ENCODE measurements at places on chromosomes 2 and 18.

DNA sequence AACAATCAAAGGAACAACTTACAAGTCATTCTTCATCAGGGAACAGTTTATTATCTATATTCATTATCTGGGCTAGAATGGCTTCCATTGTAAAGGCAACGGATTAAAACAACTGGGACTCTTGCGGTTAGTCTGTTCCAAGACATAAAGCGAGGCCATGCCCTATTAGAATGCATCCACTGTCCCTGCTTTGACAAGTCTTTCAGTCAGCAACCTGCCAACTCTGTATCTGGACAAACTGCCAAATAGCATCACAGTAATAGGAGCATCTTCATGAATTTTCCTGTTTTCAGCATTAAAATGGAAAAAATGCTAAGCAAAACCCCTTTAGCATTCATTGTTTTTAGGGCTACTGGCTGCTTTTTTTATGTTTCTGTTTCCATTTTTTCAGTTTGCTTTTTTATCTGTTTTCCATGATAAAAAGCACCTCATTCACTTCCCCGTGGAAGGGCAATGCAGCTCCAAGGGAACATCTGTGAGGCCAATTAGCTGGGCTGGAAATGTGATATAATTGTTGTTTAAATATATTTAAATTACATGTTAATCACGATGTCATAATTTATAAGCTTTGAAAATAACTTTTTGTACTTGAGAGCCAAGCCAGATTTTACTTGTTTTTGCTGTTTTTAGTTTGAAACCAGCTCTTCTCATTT, 834.3 kb downstream of the CPS1 start:
- DNase-seq, result no peak

DNA sequence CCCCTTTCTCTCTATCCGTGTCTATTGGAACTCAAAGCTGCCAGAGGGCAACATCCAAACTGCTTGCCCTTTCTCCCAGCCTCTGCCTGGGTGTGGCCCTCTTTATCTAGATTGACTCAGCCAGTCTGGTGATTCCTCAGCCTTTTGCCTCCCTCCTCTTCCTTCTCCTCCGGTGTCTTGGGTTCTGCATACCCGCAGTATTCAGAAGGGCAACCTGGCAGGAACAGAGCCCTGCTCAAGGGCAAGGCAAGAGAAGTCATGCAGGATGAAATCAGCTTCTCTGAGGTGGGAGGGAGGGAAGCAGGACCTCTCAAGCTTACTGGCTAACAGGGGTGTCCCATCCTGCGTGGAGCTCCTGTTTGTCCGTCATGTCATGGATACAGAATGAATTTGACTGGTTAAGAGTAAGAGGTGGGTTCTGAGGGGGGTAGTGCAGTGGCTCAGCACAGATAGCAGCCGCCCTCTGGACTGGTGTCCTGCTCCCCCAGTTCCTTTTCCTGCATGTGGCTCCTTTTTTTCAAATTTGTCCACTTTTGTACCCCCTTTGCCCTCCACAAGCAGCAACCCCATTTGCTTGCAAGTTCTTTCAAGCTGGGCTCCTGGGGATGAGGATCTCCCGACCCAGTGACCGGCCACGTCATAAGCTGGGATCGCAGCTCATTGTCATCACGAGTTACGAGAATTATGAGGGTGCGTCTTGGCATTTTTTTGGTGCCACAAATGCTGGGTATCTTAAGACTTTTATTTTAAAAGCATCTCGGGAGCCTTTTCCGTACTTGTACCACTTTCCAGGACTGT, 154.1 kb downstream of the FHOD3 start:
- no peak for DNase-seq

GRCh38 chr18:24801001-24801400, 340.6 kb downstream of the HRH4 start:
- DNase-seq, result no peak

GRCh38 chr2:73337828-73338227, 44.5 kb upstream of the EGR4 start:
- DNase-seq, result no peak

DNA sequence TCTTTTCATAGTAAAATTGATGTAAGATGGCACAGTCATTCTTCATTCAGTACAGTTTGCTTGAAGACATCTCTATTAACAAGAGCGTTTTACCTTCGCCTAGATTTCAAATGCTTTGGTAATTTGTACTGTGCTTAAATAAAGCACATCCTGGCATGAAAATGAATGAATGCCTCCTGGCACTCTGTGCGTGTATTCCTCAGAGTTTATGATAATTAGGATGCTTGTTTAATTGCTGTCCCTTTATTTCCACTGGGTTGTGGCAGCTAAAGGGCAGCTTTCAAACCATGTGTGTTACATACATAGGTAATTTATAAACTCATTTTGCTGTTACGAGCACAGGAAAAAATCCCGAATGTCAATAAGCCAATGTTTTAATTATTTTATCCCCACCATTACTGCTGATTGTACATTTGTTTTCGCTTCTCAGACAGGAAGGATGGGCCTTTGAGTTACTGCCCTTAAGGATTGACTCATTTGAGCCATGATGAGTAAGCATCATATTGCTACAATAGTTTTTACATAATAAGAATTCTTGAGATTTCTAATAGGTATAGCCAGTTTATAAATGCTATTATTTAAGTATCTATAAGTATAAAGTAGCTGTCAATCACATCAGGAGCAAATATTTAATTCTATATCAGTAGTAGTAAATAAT, 516.5 kb downstream of the XIRP2 start:
- DNase-seq, result no peak

GRCh38 chr18:49754866-49755265, 58.5 kb downstream of the ACAA2 start:
- DNase-seq, result no peak

- no peak for DNase-seq
Observed at GRCh38 chr2:33058716-33059470, 112.1 kb downstream of the LTBP1 start.

DNA sequence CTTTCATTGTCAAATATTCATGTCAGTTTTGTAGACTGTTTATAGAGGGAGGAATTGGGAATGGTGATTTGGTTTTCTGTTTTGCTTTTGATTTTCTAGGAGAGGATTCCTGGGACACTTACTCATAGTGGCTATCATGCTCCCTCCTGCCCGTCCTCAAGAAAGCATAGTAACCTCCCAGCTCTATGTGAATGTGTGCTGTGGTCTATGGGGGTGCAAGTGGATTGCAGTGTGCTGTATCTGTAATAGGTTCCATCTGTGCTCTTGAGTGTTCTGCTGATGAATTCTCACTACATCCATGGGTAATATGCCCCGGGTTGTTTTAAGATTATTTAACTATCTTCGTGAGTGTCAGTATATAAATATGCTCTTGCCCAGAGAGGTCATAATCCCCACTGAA, 811.3 kb downstream of the CNTNAP5 start:
- DNase-seq, result no peak

DNA sequence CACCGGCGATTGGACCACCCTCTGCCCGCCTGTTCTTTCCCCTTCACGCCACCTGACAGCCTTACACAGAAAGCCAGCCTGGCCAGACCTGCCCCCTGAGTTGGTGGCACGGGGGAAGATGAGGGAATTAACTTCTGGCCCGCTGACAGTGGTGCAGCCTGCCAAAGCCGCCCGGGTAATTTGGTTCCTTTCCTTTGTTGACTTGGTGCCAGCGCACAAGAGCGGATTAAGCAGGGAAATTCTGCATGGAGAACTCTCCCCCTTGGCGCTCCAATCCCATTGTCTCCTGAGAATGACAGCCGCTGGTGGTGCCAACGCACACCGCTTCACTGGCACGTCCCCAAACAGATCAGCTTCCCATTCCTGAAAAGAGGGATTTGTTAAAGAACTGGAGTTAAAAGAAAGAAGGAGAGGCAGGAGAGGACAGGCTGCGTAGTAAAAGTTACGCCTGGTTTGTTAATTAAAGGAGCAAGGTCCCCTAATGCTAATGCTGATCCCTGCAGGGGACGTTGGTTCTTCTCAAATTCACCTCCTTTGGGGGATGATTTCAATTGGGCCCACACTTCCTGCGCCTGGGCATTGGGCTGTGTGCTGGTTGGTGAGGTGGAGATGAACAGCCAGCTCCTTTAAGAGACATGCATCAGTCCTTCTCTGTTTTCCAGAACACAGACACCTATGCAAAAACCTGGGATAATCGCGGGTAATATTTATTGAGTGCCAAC, 286.8 kb downstream of the MYCN start:
- DNase-seq, result no peak

GRCh38 chr18:42838546-42839145, 276.8 kb downstream of the RIT2 start:
- no peak for DNase-seq

DNA sequence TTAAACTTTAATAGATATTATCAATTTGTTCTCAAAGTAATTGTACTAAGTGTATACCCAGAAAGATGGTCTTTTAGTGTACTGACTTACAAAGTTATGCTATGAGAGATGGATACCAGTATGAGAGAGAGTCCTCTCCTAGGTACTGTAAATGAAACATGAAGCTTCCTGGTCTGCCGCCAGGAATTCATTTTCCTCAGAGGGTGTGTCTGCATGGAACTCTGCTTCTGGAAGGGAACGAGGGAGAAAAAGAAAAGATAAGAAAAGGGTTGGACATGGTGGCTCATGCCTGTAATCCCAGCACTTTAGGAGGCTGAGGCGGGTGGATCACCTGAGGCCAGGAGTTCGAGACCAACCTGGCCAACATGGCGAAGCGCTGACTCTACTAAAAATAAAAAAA, 2.2 kb upstream of the SSB start:
- no peak for DNase-seq

- DNase-seq, result no peak
Observed at GRCh38 chr2:121128741-121129659, 156.0 kb downstream of the TFCP2L1 start.

GRCh38 chr2:95024960-95025405, 525 bp upstream of the MAL start:
- DNase-seq, result no peak

DNA sequence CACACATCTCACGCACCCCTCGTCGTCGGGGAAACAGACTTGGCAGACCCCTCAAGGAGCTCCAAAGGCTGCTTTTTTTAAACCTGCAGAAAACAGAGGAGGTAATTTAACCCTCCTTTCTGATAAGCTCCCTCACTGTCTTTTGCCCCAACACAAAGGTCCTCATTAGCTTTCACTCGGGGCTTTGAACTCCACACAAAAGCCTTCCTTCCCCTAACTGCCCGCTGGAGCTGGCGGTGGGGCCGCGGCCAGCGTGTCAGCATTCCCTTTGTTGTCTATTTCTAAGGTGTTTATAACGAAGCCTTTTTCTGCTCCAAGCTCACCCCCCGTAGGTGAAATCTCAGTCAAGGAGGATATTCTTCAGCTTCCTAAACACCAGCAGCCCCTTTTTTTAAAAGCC, 43.5 kb upstream of the ID2 start:
- DNase-seq, result no peak

- DNase-seq, result no peak
Observed at GRCh38 chr2:28276076-28276618, 116.5 kb upstream of the FOSL2 start.

DNA sequence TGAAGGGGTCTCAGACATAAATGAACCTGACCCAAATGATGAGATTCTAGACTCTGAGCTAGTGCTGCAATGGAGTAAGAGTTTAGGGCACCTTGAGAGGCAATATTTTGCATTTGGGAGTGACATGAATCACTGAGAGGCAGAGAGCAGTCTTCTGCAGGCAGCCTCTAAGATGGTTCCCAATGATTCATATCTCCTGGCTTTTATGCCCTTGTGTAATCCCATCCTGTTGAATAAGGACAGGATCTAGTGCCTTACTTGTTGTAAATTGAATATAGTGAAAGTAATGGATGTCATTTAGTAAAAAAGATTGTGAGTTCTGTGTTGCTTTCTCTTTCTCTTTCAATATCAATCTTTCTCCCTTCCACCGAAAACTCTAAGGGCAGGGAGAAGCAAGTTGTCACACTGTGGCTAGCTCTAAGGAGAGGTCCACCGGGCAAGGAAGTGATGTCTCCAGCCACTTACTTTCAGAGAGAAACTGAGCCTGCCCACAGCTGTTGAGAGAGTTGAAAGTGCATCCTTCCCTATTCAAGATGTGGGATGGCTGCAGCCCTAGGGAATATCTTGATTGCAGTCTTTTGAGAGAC, 144.7 kb downstream of the TRIB2 start:
- no peak for DNase-seq
